ENCODE measurements at places on chromosomes 2 and 18.

- no peak for DNase-seq
Measured at GRCh38 chr2:108621087-108621559, 86.9 kb downstream of the LIMS1 start.

DNA sequence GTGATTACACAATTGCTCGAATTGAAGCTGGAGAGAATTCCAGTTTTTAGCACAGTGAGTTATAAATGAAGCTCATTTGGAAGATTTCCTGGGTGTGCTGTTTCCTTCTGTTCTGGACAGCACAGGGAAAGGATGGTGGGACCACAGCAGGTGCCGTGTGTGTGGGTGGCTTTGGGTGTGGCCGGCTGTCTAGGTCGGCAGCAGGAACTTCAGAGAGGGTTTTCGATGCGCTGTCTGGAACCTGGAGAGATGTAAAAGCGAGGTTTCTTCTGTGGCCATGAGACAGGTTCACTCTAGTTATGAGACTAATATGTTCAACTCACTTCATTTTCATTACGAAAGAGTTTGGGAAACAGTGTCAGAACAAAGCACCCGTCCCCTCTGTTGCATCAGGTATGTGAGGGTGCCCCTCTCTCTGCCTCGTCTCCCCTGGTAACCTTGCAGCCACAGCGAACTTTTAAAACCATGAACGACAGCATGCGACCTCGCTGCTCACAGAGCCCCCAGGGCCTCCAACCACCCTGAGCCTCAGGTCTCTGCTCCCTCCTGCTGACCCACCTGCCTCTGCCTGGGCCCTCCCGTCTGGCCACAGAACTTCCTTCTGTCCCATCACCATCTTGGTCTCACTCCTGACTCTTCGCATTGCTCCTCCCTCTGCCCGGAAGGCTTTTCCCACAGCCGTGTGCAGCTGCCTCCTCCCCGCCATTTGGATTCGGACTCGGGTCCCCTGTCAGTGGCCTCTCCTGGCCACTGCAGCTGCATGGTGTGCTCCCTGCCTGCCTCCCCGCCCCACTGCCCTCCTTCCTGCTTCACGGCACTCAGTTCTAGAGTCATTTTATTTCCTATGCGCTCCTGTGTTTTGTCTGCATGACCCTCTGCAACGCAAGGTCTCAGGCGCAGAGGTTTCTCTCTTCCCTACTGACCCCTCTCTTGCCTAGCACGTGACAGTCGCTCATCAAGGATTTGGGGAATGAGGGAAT is 151.2 kb downstream of the NDUFA10 start:
- DNase-seq, result no peak

DNA sequence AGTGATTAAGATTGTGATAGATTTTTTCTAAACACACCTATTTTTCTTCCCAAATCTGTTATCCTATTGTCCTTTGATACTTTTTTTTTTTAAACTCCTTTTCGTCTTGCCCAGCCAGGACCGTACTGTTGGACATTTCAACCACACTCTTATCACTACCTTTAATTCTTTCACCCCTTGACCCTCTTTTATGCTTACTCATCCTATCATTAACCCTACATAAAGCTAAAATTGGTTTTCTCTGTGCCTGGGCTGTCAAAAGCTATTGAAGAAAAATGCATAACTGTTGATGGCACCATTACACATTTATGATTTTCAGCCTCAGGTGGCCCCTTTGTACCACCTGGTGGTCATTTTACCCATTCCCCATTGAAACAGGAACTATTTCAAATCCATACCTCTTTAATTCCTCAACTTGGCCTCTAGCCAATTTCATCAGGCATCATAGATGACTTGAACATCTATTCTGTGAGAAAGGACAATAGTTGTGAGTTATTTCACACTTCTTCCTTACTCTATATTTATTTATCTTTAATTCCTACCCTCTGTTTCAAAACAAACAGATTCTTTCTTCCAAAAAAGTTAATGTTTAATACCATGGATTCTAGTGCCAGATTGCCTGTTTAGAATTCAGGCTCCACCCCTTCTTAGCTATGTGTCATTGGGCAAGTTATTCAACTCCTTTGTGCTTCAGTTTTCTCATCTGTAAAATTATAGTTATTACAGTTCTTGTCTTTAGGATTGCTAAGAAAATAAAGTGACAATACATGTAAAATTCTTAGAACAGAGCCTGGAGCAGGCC is 258.6 kb downstream of the CAMKMT start:
- DNase-seq, result no peak

- DNase-seq, result no peak
Measured at GRCh38 chr2:28286678-28287077, 106.0 kb upstream of the FOSL2 start.

Measured in pons (tissue), 1 donor.